Amniotic stem cell (primary cell): ENCODE measurements at places on chromosomes 12 and 14.

- no peak for DNase-seq
Observed at GRCh38 chr14:55099756-55100155, 29.3 kb upstream of the LGALS3 start.

GRCh38 chr14:94027566-94028449 lies 1.7 kb downstream of the OTUB2 start:
- DNase-seq, result no peak

DNA sequence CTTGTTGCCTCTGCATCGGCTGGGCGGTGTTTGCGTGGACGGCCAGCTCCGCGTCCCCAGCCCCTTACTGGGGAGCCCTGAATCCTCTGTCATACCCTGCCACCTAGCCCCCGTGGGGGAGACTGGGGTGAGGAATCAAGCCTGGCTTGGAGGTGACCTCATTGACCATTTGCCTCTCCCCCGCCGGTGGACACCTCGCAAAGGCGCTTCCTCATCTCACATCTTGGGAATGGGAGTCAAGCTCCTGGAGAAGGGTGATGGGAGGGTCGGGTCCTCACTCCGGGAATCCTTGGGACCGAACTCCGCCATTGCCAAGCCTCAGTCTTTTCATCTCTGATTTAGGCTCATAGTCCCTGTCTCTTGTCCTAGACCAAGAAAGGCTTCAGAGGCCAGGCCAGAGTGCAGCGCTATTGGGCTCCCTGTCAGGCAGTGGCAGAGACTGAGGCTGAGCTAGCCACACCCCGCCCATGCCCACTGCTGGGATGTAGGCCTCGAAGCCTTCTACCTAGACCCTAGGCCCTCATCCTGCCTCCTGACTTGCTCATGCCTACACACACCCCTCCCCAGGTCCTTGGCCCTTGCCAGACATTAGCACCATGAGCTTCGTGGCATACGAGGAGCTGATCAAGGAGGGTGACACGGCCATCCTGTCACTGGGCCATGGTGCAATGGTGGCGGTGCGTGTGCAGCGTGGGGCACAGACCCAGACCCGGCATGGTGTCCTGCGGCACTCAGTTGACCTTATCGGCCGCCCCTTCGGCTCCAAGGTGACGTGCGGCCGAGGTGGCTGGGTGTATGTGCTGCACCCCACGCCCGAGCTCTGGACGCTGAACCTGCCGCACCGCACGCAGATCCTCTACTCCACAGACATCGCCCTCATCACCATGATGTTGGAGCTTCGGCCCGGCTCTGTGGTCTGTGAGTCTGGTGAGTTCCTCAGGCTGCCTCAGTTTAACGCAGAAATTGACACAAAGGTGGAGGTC lies 678 bp downstream of the TRMT61A start:
- DNase-seq, result no peak

DNA sequence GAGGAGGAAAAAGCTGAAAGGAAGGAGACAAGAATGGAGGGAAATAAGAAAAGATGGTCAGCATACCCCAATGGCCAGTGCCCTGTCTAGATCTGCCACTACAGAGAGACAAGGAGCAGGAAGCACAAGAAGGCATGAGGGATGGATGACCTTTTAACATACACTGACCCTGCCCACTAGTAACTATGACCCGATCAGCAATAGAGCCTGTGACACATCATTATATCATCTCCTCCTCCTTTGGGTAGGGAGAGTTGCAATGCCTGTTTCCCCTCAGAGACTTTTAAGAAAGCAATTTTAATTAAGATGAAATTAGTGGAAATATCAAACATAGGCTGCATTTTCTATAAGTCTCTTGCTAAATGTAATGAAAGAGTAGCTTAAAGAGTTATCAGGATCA lies 4.7 kb upstream of the SLC2A13 start:
- DNase-seq, result no peak

DNA sequence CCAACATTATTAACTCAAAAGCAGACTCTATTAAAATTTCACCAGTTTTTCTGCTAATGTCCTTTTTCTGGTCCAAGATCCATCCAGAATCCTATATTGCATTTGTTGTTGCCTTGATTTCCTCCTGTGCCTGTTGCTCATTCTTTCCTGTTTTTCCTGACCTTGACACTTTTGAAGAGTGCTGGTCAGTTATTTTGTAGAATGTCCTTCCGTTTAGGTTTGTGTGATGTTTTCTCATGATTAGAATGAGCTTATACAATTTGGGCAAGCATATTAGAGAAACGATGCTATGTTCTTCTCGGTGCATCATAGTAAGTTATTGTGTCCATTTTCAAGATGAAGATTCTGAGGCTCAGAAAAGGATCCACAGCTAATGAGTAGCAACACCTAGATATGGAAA lies 33.9 kb downstream of the PHLDA1 start:
- DNase-seq, result no peak

DNA sequence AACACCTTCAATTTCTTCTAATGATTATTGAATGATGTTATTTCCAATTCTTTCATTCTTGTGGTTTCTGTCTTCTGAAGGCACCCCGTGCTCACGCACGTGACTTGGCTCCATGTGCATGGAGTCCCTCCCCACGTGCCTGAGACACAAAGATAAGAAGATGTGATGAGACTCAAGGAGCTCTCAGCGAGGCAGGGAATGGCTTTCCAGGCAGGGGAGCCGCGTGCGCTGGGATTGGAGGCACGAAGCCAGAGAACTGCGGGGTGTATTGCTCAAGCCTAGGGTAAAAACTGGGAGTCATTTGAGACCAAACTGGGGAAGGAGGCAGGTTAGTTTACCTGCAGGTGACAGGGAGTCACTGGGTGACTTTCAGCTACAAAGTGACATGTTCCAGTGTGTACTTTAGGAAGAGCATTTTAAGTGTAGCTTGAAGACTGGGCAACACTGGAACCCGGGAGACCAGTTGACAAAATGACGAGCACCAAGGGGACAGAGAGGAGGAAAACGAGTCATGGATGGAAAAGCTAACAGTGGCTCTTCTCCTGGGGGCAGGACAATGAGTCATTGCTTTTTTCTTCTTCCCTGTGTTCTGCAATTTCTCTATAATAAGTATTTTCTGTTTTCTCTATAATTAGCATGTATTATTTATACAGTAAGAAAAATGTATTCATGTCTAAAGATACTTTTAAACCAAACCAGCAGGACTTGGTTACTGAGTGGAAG lies 311.7 kb upstream of the FKBP4 start:
- no peak for DNase-seq

DNA sequence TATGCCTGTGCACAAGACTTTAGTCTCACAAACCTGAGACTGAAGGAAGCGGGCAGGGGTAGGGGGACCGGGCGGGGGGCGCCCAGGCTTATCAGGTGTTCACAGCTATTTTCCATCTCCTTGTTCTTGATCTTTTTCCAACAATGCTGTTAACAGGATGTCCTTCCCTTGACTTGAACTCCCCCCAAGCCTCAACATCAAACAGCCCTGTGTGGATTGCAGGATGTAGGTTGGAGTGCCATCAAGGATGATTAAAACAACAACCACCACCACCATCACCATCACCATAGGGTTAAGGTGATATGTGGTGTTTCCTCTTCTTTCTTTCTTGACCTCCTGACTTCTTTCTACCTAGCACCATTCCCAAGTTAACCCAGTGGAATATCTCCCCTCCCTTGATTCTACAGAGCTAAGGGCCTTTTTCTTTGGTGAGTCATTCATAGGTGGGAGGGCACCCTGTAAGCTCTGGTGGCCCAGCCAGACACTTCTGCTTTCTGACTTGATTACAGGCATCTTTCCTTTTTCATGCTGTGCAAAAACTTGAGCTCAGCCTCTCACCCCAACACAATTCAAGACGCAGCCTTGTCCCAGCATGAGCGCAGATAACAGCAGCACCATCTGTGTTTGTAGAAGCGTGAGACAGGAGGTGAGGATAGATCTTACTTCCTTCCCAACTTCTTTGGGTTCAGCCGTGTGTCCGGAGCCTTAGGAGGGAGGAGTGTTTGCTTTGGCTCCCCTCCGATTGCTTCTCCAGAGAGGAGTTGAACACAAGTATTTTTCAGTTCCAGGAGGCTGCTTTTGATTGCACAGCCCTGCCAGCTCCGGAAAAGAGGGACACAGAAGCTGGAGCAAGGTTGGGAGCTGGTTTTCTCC lies 26.8 kb downstream of the FLVCR2 start:
- DNase-seq, result no peak

- DNase-seq, result peak; percentile 1
Observed at GRCh38 chr14:59507063-59507751, 22.9 kb downstream of the JKAMP start.

DNA sequence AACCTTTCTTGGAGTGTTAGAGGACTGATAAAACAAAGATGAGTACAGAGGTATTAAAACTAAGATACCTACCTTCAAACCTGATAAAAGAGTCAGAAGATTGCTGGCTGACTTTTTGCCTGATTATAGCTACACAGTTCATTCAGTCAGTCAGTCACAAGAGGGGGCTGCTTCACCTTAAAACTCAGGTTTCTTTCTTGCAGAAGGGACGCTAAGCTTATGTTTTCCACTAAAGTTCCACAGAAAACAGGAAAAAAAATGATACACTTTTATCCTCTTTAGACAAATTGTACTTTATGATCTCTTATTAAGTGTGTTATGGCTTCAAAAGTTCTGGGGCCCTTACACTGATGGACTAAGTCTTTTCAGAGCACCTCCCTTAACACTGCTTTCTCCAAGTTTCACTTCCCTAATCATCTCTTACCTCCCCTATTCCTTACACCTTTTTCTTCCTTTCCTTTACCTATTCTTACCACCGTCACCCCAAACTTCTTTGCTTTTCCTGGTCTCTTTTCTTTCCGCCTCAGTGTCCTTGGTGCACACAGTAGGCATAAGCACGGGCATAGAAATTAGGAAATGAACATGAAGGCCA lies 448.7 kb upstream of the OR4E1 start:
- no peak for DNase-seq

DNA sequence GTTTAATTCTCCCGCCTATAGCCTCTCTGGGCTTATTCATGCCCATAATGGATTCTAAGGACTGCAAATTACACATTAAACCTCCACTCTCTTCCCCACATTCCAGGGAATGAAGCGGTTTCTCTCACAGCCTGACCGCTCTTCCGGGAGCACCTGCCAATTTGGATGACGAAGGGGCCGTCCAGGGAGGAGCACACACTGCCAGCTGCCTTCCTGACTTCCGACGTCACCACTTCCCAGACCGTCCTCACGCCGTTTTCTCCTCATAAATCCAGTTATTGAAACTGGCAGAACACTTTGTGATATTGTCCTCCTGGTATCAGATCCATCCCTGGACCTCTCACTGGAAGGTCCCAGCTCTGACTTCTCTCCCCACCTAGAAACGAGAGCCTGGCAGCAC lies 87.6 kb downstream of the GCH1 start:
- DNase-seq, result no peak

- DNase-seq, result no peak
Observed at GRCh38 chr14:61483476-61483875, 162.1 kb downstream of the PRKCH start.

- peak; percentile 62 for DNase-seq
Observed at GRCh38 chr12:6430124-6430989, 14.4 kb upstream of the CD27 start.

- peak; percentile 5 for DNase-seq
Observed at GRCh38 chr12:120783197-120783596, 57.6 kb downstream of the ACADS start.

- DNase-seq, result no peak
Observed at GRCh38 chr12:26783131-26783526, 49.9 kb downstream of the ITPR2 start.

DNA sequence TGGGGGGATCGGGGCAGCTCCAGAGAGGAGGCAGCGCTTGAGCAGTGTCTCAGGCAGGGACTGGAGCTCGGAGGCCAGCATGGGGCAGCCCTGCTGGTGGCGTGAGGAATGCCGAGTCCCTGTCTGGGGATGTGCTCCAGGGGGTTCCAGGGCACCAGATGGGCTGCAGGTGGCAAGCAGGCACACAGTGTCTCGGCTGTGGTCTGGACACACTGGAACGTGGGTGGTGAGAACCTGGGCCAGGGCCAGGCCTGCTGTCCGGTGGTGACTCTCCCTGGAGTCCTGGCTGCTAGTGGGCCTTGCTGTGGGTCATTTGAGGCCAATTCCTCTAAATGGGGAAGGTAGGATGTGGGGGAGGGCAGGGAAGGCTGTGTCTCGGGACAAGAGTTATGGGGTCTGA lies 199.4 kb upstream of the RTL1 start:
- DNase-seq, result no peak

- DNase-seq, result no peak
Observed at GRCh38 chr12:1915082-1915968, 3.1 kb downstream of the CACNA2D4 start.

- DNase-seq, result no peak
Observed at GRCh38 chr12:1604464-1604863, 10.1 kb upstream of the FBXL14 start.

GRCh38 chr12:47722941-47723631 lies 2.2 kb downstream of the ENDOU start:
- no peak for DNase-seq

DNA sequence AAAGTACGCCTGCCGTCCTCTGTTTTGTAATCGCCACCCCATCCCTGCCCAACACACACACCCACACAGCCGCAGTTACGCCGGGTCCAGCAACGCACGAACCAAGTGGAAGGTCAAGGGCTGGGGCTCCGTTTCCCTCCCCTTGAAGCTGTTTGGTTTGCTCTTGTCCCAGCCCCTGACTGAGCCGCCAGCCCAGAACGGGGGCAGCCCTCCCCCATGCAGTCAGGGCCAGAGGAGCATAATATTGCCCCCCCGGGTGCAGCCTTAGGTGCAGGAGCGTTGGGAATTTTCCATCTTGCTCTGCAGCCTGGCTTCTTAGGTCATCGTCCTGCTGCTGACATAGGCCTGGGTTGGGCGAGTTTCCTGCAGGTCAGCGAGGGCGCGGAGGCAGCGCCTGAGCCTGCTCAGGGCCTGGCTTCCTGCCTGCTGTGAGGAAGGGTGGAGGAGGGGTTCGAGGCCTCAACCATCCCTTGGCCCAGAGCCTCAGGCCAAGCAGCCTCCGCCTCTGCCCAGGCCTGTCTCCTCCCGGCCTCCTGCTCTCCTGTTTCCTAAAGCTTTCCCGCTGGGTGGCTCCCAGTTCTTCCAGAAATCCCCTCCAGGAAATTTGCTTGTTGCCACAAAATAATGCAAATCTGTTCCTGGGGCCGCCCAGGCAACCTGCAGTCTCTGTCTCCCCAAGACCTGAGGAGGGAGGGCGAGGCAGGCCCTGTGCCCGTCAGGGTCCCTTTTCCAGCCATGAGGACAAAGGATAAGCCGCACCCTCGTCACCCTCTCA lies 44.5 kb downstream of the PSMA6 start:
- DNase-seq, result no peak

GRCh38 chr14:70748422-70748821 lies 60.9 kb downstream of the MAP3K9 start:
- no peak for DNase-seq
